Activated T-cell treated with anti-CD3 and anti-CD28 coated beads, Interleukin-2, amount 50 U/mL, for 48 hours (primary cell): ENCODE measurements at places on chromosomes 11 and 22.

- no peak for DNase-seq
Observed at GRCh38 chr11:66881451-66881835, 24.6 kb downstream of the LRFN4 start.

- no peak for DNase-seq
Observed at GRCh38 chr11:71252269-71252769, at the start of gene SHANK2. Gene SHANK2, minus strand, starts transcription at chr11:71252577. Its CDS starts 105,251 bp downstream, at chr11:71147326.

GRCh38 chr22:41264408-41264941 lies 21.5 kb downstream of the RANGAP1 start:
- DNase-seq = no peak

DNA sequence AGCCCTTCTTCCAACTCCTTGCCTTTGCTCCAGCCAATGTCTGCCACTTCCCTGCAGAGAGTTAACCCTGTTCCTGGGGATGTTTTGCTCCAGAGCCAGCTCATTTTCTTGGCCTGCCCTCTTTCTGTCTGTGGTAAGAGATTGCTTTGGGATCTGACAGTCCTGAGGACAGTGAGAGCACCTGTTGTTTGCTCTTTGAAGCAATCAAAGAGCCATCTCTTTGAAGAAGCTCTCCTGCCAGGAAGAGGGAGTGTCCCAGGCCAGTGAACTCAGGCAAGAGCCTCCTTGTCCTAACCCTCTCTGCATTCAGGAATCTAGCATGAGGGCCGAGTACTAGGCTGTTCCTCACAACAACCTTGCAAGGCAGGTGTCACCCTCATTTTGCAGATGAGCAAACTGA lies 42.2 kb downstream of the TRAF6 start:
- no peak for DNase-seq

GRCh38 chr11:70066628-70067027 lies 11.5 kb upstream of the ANO1 start:
- DNase-seq = no peak

DNA sequence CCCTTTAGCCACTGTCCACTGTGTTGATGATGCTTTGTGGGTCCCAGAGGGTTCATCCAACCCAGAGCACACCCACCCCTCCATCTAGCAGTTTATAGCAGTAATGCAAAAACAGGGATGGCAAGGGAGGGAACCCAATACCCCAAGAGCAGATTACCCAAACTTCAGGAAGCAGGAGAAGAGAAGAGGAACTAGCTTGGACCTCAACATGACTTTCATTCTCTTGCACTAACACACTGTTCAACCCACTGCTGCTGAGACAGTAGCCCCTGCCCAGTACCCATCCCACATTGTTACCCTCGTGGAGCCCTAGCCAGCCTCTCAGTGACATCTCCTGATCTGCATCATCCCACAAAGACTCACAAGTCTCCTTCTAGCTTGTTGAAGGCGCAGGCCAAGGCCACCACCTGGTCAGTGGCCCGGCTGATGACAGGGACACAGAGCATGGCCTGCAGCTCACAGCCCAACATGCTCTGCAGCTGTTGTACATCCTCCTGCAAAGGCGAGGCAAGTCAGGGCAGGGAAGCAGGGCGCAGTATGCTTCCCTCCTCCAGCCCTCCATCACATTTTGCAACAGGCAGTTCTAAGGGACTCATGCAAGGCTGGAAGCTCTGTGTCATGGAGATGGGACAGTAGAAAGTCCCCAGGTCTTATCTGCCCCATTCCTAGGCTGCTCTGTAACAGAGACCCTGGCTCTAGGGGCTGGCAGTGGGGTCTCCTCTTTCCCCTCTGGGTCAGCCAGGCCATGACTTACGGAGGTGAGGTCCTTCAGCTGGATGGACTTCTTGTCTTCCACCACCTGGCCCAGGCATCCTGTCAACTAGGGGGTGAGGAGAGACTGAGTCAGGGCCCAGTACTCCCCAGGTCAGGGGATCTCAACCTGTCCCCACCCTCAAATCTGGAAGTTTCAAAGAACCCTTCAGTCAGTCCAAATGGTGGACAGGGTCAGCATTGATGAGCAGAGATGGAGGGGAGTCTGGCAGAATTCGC lies 85.5 kb downstream of the PDE2A start:
- no peak for DNase-seq
